ENCODE measurements at places on chromosomes 5 and 9.
A peak's percentile ranks its signal among the peaks of the same experiment; 100 is the strongest.

GRCh38 chr9:91815896-91816295 lies 134.1 kb downstream of the ROR2 start:
- DNase-seq, result no peak

- DNase-seq, result no peak
These were observed 74.7 kb upstream of the IL17B start for GRCh38 chr5:149453618-149454415.

DNA sequence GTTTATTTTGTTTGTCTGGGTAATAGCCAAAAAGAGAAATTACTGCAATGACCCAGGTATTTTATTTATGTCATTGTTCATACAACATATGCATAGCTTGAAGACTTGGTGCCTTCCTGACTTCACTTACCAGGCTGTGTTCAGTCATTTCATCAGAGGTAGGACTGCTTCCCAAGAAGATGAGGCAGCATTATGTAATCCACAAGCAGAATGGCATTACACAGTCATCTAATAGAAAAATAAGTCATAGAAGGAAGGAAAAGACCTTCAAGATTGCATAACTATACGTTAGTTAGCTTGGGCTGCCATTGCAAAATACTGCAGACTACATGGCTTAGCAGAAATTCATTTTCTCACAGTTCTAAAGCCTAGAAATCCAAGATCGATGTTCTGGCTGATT lies 167.5 kb downstream of the NMUR2 start:
- peak; percentile 12 for DNase-seq

GRCh38 chr9:2493109-2493508 lies 128.5 kb upstream of the VLDLR start:
- DNase-seq, result no peak

GRCh38 chr5:79851391-79851863 lies 139.6 kb downstream of the MTX3 start:
- DNase-seq, result no peak

DNA sequence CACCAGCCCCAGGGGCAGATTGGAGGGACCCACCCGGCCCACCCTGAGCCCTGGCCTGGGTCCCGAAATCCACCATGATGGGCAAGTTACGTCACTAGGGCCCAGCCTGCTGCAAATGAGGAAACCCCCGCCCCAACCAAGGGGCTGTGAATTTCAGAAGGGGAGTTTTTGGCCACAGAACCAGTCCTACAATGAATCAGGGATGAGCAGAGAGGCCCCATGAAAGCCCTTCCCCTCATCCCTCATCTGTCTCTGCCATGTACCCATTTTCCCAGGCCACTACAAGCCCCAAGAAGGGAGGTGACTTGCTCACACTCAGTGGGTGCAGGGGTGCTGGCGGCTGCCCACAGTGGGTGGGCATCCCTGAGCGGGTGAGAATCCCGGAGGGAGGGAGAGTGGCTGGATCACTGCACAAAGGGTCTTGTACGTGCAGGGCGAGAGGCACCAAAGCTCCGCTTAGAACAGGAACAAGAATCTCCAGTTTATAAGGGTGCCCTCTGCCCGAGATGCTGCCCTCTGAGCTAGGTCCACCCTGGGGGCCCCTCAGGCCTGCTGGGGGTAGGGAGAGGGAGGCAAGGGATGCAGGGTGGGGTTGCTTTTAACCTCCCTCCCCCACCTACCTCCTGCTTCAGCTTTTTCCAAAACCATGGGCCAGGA lies 10.4 kb upstream of the TCF7 start:
- DNase-seq, result no peak

GRCh38 chr5:128082551-128083032 lies 974 bp upstream of the SLC12A2 start:
- no peak for DNase-seq

GRCh38 chr9:21983561-21983935 lies 10.6 kb downstream of the CDKN2A start:
- DNase-seq, result no peak

DNA sequence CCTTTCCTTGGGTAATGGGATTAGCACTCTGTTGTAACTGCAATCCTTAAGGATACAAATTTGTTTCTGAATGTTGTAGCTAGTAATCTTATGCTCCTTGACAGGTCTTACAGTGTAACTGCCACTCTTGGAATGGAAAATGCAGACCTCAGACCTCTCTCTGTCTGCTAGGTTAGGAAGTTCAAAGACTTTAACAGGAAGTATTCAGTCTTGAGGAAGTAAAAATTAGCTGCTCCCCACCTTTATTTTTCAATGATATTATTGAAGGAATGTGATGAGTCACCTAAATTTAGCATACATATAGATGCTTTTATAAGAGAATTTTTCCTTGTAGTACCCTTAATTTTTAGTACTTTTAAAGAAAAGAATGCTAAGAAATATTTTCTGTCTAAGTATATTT lies 71.5 kb downstream of the PAM start:
- no peak for DNase-seq

DNA sequence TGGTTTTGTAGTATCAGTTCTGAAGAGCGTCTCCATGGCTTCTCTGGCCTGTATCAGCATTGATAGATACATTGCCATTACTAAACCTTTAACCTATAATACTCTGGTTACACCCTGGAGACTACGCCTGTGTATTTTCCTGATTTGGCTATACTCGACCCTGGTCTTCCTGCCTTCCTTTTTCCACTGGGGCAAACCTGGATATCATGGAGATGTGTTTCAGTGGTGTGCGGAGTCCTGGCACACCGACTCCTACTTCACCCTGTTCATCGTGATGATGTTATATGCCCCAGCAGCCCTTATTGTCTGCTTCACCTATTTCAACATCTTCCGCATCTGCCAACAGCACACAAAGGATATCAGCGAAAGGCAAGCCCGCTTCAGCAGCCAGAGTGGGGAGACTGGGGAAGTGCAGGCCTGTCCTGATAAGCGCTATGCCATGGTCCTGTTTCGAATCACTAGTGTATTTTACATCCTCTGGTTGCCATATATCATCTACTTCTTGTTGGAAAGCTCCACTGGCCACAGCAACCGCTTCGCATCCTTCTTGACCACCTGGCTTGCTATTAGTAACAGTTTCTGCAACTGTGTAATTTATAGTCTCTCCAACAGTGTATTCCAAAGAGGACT lies 1.5 kb downstream of the GPR21 start:
- peak; percentile 96 for DNase-seq

DNA sequence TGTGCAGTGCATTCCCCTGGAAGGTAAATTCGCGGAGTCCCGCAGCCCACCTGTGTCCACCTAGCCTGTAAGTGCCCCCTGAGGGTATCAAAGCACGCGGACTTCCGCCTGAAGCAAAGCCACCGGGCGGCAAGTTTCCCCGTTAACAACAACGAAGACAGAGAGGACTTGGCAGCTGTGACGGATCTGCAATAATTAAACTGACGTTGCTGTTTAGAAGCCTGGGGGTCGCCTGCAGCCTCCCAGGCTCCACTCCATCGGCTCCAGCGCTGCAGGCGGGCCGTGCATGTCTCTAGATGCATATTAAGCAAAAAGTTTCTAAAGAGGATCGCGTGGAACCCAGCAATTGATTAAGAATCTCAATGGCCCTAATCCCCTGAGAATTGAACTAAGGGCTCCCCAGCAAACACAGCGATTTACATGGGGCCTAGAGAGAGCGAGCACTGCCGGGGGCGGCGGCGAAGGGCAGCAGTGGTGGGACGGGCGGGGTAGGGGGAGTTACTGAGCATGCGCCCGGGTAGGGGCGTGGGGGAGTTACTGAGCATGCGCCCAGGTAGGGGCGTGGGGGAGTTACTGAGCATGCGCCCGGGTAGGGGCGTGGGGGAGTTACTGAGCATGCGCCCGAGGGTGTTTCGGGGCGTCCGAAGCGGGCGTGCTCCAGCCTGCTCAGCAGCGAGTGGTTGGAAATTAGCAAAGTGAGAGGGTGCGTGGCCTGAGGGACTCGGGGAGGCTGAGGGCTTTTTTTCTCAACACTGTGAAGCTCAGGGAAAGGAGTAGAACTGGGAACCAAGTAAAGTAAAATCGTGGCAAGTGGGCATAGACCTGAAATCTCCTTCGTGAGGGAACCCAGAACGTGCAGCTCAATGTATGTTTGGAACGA lies 255.2 kb downstream of the DOCK8 start:
- DNase-seq, result peak; percentile 96

DNA sequence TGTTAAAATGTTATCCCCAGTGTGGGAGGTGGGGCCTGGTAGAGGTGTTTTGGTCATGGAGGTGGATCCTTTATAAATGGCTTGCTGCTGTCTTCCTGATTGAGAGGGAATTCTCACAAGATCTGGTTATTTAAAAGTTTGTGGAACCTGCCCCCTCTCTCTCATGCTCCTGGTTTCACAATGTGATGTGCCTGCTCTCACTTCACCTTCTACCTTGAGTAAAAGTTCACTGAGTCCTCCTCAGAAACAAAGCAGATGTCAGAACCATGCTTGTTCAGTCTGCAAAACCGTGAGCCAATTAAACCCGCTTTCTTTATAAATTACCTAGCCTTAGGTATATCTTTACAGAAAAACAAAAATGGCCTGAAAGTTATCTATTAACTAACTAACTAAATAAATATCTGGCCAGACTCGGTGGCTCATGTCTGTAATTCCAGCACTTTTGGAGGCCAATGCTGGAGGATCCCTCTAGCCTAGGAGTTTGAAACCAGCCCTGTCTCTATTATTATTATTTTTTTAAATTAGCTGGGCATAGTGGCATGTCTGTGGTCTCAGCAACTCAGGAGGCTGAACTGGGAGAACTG lies 1067.4 kb downstream of the CDH9 start:
- DNase-seq, result no peak

DNA sequence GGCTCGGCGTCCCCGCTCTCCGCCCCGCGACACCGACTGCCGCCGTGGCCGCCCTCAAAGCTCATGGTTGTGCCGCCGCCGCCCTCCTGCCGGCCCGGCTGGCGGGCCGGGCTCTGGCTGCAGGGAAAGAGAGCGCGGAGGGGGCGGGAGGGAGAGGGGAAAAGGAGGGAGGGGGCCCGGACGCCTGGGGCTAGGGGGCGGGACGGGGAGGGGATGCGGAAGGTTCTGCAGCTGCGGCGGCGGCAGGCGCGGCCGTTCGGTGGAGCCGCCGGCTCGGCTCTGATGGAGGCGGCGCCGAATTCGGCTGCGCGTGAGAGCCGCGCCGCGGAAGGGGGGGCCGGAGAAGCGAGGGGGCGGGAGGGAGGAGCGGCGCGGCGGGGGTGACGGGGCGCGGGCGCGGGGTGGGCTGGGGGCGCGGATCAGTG lies at the start of gene MARCHF11:
Gene MARCHF11, minus strand, starts transcription at position 281 of the 425 bp plus-strand sequence. Its CDS starts 216 bp downstream, at position 65.
- peak; percentile 3 for DNase-seq

- DNase-seq, result no peak
These were observed 48.5 kb upstream of the BNC2 start for GRCh38 chr9:16918920-16919319.

DNA sequence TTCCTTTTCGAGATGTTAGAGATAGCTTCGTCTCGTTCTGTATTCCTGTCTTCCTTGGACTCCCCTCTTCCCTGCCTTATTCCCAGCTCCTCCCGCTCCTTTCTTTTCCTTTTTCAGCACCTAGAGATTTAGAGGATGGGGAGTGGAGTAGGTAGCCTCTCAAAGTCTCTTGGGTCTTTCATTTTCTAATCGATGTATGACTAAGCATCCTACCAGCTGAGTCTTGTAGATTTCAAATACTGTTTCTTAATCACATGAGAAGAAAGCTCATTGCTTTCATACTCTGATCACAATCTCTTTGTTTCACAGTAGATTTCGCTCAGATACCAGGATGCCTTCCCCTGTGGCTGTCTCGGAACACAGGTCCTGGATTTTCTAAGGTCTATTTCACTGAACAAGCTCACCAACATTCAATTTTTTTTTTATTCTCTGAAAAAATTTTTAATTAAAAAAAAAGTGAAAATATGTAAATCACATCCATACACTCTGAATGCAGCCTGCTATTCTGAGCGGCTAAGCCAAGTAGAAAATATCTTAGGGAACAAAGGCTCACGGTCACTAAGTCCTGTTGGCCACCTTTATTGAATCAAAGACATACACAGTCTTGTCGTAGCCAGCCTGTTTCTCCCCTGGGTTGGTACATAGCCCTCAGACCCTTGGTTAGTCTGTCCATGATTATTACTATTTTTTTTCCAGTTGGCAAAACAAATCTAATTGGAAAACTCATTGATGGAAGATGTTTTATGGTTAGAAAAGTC lies 413.8 kb downstream of the KDM4C start:
- DNase-seq, result no peak
